ENCODE measurements at places on chromosomes 4 and X.

GRCh38 chrX:154495472-154495922, 5.1 kb upstream of the SLC10A3 start:
- DNase-seq, result no peak

- DNase-seq, result no peak
Measured at GRCh38 chrX:79182071-79182470, 37.6 kb downstream of the GPR174 start.

- no peak for DNase-seq
Measured at GRCh38 chr4:141573678-141574077, 62.7 kb upstream of the IL15 start.

GRCh38 chr4:170307182-170307581, 217.4 kb upstream of the AADAT start:
- DNase-seq, result no peak

- DNase-seq, result no peak
Measured at GRCh38 chr4:81604683-81605218, 133.0 kb upstream of the RASGEF1B start.

DNA sequence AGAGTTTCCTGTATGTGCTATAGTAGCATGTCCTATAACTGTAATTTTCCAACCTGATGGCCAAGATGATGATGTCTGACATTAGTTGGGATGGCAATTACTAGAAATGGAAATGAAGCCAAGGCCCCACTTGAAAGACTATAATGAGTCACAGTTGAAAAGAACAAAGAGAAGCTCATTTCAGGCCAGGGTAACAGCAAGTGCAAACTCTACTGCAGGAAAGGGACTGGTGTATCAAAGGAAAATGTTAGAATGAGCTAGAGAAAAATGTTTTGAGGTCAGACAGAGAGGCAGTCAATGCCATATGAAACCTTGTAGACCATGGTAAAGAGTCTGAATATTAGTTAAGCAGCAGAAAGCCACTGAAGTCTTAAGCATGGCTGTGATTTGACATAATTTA, 146.2 kb upstream of the SH3RF1 start:
- DNase-seq, result no peak

GRCh38 chr4:88865466-88865865, 167.8 kb upstream of the NAP1L5 start:
- no peak for DNase-seq

DNA sequence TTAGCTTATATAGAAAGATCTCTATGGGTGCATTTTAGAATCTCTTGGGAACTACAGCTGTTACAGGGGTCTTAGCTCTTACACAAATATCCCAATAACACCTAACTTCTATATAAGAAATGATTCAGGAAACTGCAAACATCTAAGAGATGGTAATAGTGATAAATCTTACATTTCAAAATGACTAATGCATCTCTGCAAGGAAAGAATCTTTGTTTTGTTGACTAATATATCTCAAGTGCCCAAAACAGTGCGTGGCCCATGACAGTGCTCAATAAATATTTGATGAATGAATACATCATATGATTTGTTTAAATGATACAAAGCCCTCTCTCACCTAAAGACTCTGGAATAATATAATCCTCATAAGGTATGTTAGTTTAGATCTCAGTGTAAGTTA, 47.5 kb downstream of the CENPE start:
- no peak for DNase-seq

DNA sequence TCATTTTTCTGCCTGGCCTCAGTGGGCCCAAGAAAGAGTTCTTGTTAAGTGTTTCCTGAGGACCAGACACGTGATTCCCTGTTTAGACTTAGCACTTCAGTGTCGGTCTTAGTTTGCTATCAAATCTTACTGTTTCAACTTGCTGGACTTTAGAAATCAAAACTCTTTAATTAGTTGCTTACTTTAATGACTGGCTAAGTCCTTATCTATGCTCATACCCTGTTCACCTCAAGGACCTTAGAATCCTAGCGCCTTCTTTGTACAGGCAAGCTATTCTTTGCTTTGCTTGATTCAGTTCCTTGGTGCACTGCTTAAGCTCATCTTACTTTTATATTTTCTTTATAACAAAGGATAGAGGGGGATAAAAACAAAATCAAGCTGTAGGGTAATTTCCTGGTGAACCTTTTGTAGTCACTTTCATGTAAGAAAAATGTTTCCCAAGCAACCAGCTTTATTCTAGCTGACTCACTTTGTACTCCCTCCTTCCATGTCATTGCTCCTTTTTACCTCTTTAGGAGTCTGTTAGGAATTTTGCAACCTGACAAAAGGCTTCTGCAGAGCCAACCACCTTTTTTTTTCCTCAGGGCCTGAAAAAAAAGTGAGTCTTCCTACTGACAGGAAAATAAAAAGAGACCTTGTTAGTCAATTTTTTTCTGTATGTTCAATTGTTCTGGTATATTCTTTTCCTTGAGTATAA, 14.7 kb downstream of the WDR44 start:
- no peak for DNase-seq

DNA sequence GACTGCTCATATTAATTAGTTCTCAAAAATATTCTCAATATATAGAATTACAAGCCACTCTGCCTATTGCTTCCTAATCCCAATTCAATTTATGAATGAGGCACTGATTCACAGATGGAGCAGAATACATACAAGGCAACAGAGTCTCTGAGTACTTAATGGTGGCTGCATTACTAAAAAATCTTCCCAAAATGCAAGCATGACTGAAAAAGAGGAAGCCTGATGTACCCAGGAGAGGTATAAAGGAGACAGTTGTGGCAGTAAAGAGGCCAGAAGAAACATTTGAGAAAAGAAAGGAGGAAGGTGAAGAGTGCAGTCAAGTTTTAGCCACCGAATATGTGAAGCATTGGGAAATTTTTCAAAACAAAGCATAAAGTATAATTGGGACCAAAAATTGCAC, 163.2 kb upstream of the INTU start:
- no peak for DNase-seq

GRCh38 chr4:89586864-89587263, 250.1 kb downstream of the SNCA start:
- DNase-seq, result no peak

- no peak for DNase-seq
Measured at GRCh38 chr4:138707746-138708677, 307.6 kb upstream of the NOCT start.

DNA sequence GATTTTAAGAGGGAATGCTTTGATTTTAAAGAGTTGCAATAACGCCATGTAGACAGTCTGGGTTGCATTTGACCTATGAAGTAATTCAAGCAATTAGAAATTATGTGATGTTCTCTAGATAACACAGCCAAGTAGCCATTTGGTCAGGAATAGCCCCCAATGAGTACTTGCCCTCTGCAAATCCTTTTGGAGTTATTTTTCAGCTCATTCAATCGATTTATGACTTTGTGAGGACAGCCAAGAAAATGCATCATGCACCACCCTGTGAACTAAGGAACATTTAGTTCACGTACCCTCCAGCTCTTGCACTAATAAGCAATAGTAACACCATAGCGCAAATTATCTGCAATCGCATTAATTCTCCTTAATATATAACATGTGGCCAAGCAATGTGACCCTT, 552.6 kb upstream of the INTU start:
- no peak for DNase-seq

GRCh38 chrX:7191681-7192110, 43.7 kb upstream of the PUDP start:
- no peak for DNase-seq

GRCh38 chrX:119673336-119673735, 19.6 kb downstream of the SEPTIN6 start:
- DNase-seq, result no peak

DNA sequence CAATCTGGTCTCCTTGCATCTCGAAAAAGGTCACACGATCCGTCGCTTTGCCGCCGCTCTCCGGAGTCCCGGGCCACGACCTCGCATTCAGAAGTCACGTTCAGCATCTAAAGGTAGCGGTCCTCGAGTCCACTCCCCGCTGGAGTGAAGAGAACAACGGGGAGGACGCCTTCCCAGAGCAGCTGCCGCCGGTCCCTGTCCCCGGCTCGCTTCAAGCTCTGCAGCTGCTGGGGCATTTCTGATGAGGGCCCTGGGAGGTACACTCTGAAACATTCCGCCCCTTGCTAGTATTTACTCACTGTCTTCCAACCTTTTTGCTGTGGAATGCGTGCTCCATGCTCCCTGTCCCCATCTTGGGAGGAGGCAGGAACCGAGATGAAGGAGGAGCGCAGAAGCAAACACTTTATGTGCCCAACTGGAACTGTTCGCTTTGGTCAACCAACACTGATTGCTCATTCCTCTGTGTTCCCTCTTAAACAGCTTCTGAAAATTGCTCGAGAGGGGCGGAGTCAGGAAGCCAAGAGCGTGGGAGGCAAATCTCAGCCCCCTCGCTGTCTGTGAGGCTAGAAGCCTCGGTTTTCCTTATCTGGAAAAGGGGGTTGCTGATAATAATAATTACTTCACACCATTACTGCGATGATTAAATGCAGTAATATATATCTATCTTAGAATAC, 6.4 kb upstream of the VAMP7 start:
- DNase-seq, result no peak

DNA sequence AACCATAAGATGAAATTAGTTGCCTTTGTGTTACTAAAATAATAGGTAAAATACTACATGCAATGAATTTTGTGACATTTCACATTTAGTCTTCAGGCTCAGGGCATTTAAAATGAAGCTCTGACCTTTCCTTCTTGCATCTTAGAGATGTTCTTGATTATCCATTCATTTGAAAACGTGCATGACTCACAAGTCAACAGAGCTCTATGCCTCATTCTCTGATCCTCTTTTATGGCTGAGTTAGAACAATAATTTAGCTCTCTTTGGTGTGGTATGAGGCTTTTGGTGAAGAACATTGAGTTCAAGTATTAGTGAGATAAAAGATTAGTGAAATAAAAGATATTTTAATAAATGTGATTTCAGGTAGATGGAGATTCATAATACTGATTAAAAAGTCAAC, 66.5 kb downstream of the TIGD2 start:
- DNase-seq, result no peak

DNA sequence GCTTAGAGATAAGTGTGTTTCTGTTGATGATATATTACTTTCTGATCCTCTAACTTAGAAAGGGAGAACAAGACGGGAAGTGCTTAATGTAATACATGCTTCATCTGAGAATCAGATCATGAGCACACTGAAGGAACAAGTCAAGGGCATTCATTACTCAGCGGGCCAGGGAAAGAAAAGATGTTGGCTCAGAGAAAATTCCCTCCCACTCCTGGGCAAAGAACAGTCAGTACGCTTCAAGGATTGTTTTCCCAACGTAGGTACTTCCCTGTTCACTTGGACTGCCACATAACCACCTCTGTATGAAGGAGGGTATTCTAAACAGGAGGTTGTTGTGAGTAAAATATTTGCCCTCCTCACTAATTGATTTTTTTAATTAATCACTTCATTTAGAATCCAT, 374.5 kb upstream of the FMR1 start:
- no peak for DNase-seq

GRCh38 chr4:84258905-84259830, 239.9 kb downstream of the NKX6-1 start:
- DNase-seq, result no peak

DNA sequence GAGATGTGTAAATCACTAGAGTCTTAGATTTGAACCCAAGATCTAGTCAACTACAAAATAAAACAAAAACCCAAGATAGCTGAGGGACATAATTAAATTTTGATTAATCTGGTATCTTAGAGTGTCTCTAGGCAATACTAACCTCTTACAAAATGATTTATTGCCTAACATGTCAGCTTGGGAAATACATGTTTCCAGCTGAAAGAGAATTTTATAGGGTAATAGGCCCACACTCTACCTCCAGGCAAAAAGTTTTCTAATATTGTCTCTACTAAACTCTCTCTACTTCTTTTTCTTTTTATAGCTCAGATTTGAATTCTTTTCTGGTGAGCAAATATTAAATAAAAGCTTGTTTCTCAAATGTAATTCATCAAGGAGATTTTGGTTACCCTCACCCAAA, 263.2 kb downstream of the IL15 start:
- no peak for DNase-seq

DNA sequence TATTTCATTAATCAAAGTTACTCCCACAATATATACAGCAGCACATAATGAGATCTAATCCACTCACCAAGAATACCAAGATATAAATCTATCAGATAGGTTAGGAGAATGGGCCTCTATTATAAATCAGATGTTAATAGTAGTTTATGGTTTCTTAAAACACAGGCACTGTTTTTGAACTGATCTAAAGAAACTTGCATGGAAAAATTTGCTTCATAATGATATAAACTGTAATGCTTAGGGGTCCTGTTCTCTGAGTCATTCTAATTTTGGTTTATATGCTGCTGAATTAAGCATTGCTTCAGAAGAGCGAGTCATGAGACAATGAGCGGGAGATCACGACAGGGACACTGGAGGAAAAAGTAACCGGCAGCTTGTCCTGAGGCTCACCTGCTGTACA, 113.3 kb upstream of the OTUD4 start:
- no peak for DNase-seq

DNA sequence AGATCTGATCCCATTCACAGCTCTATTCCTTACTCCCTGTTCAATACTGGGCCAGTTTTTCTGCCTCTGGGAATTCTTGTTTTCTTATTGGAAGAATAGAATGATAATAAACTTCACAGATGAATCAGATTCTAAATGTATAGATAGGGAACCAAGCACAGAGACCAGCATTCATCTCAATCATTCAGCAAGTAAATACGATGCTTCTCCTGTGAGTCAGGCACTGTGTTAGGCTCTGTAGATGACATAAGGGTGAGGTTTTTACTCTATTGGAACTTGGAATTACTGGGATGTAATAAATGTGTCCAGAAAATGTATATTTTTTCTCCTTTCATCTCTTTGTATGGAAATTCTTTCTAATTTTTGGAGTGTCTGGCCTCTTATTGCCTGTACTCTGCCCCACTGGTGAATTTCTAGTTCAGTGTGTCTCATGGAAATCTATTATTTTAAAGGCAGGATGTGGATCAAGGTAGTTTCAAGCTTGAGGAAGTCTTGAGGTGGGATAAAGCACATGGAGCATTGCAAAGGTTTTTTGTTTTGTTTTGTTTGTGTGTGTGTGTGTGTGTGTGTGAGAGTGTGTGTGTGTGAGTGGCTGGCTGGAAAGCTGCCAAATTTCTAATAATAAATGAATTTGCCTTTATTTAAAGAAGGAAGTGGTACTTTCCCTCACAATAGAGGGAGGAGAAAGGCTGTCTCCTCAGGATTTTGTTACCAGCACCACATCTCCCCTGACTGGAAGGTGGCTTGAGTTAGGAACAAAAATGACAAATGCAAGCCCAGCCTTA, 117.9 kb upstream of the HS3ST1 start:
- no peak for DNase-seq

DNA sequence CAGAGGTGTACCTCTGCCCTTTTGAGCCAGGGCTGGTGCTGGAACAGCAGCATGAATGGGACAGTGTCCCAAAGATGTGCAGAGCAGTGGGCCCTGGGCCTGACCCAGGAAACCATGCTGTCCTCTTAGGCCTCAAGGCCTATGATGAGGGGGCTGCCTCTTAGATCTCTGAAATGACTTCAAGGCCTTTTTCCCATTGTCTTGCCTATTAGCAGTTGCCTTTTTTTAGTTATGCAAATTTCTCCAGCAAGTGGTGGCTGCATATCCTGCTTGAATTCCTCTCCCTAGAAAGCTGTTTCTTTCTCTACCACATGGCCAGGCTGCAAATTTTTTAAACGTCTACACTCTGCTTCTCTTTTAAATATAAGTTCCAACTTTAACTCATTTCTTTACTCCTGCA, 160.3 kb downstream of the CFAP299 start:
- DNase-seq, result no peak

- DNase-seq, result no peak
Measured at GRCh38 chr4:66279084-66279483, 608.8 kb upstream of the EPHA5 start.

Measured in NK-92 treated with Interleukin-12 subunit alpha and Interleukin-12 subunit beta, amount 100 ng/mL, for 24 hours (cell line).